ENCODE measurements at places on chromosomes 1 and 21.

GRCh38 chr1:46517010-46517600 is 27.5 kb downstream of the DMBX1 start:
- DNase-seq = peak; percentile 54

DNA sequence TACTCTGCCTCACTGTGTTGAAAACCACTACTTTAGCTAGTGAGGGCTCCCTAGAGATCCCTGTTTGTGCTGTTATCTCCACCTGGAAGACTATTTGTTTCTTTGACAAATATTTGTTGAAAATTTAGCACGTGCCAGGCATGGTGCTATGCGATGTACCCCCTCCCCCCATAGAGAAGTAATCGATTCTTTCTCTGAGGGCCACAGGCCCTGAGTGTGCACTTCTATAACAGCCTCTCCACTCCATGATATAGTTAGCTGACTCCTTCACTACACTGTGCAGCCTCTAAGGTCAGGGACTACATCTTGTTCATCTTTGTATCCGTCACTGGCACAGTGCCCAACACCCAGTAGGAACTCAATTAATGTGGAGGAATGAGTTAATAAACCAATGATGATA is 17.3 kb upstream of the RBM15 start:
- DNase-seq = no peak

DNA sequence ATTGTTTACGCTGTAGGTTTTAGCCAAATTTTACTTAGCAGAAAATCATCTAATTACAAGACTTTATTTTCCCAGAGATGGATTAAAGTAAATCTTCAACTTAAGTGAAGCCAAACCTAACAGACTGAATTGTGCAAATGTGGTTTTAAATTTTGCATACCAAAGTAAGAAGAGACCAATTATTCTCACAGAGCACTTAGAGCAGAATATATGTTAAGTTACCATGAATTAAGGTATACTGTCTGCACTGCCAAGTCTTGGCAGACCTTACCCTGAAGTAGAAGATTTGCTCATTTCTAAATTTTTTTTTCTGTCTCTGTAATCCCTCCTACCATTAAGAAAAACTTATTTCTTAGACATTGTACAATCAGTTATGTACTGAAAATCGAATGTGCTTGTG is 24.1 kb downstream of the MRPS6 start:
- DNase-seq = no peak

GRCh38 chr1:11494771-11495170 is 15.8 kb downstream of the DISP3 start:
- no peak for DNase-seq

GRCh38 chr1:198534548-198535418 is 5.7 kb downstream of the ATP6V1G3 start:
- DNase-seq = no peak

- DNase-seq = no peak
These were observed 2.8 kb upstream of the ADAM30 start for GRCh38 chr1:119898981-119899720.

GRCh38 chr1:53430261-53430660 is 28.9 kb upstream of the DMRTB1 start:
- DNase-seq = no peak

DNA sequence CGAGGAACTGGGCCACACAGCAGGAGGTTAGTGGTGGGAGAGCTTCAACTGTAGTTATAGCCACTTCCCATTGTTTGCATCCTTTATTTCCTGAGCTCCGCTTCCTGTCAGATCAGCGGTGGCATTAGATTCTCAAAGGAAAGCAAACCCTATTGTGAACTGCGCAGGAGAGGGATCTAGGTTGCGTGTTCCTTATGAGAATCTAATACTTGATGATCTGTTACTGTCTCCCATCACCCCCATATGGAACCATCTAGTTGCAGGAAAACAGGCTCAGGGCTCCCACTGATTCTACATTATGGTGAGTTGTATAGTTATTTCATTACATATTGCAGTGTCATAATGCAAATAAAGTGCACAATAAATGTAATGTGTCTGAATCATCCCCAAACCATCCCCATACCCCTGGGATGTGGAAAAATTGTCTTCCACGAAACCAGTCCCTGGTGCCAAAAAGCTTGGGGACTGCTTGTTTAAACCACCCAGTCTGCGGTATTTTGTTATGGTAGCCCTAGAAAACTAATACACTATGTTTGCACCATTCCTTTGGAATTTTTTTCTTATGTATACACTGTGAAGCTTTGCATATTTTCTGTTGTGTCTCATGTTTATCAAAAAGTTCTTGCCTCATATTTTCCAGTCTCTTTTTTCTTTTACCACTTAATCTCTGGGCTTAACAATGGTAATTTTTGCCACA is 136.6 kb upstream of the IVNS1ABP start:
- DNase-seq = no peak

DNA sequence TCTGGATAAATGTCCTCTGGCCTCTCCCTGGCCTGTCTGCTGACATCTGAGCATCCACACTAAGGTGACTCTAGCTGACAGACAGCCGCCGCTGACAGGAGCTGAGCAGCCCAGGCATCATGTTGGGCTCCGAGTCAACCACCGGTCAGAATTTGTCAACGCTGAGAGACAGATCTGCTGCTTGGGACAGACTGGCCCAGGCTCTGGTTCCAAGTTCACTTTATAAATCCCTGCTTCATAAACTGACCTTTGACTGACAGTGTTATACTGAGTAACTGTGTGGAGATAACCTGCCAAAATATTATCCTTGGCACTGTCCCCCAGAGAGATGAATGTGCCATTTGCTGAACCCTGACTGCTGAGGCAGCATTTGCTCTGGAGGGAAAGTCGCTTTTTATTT is 616.7 kb downstream of the NPHP4 start:
- DNase-seq = no peak

GRCh38 chr1:25033030-25033827 is 103.2 kb upstream of the RUNX3 start:
- no peak for DNase-seq

GRCh38 chr1:21325231-21325718 is 35.0 kb upstream of the ECE1 start:
- DNase-seq = no peak

GRCh38 chr1:211822677-211823407 is 7.7 kb downstream of the LPGAT1 start:
- DNase-seq = no peak

- DNase-seq = no peak
These were observed 39.7 kb downstream of the CD34 start for GRCh38 chr1:207871117-207871649.

- no peak for DNase-seq
These were observed 47.2 kb downstream of the C1orf21 start for GRCh38 chr1:184433956-184434502.

GRCh38 chr1:72050551-72050950 is 231.8 kb downstream of the NEGR1 start:
- no peak for DNase-seq

DNA sequence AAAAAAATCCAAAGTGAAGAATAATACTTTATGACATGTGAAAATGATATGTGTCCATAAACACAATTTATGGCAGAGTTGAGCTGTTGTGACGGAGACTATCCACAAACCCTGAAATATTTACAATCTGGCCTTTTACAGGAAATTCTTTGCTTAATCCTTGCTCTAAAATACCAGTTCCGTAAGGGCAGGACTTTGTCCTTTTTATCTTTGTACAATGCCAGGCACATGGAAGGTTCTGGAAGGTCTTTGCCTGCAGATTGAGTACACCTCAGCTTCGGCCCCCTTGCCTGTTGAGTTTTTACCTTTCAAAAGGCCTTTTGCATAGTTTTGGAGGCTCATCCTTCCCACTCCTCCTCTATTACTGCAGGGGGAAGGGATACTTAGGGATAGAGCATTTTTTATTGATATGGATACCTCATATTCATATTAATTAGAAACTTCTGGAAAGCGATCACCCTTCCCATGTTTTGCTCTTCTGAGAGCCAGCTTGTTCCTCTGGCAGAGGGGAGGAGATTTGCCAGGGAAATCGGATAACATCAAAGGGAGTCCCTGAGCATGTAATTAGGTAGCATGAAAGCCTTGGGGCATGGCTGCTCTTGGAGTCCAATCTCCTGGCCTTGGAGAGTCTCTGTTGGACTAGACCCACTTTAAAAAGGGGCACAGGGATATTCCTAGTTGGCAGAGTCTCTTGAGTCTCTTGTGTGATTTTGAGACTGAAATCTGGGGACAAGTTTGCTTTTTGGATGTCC is 217.1 kb downstream of the KCNJ6 start:
- DNase-seq = no peak

GRCh38 chr1:161439280-161440232 is 65.7 kb upstream of the FCGR2A start:
- DNase-seq = no peak

GRCh38 chr1:18884419-18884717 is 18.0 kb downstream of the ALDH4A1 start:
- no peak for DNase-seq

DNA sequence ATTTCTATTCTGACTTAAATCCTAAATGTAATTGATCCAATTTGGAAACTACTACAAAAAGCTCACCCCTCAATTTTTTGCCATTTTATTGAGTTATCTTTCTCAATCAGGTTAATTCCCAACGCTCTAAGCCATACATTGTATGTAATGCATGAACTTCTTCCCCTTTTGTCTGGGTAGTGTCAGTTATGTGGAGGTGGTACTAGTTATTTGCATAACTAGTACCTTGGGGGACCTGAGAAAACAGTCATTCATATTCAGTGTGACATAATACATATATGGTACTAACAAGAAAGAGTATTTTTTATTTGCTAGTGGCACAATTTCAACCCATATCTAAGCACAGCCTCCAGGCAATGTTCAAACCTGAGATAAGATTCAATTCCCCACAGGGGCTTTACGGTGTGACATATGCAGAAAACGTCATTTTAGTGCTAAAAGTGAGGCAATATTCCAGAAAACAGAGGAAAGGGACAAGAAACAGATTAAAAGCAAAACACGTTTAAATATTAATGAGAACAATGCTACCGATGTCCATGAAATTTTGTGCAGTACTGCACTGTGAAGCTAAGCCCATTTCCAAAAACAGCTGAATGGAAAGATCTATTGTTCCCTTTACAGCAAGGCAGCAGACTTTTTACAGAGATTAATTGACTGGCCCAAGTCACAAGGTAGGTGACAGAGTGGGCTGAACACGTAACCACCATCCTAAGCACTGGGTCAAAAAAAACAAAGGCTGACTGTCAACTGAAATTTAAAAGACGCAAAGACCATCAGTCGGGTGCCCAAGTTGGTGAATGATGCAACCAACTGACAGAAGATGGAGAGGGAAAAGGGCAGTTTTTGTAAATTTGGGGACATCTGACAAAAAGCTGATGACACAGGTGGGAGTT is 1.4 kb downstream of the HLCS start:
- DNase-seq = no peak

GRCh38 chr1:31460027-31460426 is 47.0 kb downstream of the SERINC2 start:
- DNase-seq = no peak

DNA sequence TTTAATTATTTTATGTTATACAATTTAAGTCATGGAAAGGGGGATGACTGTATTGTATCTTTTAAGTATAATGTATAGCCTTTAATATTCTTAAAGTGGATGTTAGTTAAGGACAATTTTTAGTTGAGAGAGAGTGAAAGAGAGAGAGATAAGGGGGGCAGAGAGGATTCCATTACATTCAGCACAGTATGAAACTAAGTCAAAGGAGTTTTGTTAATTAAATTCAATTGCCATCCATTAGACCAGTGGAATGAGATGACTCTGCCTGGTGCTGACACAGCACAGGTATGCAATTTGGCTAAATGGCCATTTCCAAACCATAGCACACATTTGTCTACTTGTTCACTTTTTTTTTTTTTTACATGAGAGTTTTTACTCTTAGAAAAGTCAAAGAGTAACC is 27.5 kb downstream of the NFIA start:
- DNase-seq = no peak

DNA sequence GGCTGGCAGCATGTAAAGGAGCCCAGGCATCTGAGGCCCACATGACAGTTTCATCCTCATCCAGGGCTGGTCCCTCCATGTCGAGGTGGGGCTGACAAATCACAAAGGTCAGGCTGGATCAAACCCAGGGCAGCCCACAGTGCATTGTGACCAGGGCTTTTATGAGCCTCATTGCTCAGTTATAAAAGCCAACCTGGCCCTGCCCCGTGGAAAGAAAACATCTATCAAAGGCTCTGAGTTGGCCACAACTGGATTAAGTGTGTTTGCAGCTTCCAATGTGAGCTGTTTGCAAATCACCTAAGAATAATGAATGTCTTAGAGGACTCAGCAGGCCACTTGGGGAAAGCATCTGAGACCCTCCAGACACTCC is 45.4 kb downstream of the GRHL3 start:
- no peak for DNase-seq

GRCh38 chr1:84360316-84360715 is 38.0 kb upstream of the DNASE2B start:
- DNase-seq = no peak

DNA sequence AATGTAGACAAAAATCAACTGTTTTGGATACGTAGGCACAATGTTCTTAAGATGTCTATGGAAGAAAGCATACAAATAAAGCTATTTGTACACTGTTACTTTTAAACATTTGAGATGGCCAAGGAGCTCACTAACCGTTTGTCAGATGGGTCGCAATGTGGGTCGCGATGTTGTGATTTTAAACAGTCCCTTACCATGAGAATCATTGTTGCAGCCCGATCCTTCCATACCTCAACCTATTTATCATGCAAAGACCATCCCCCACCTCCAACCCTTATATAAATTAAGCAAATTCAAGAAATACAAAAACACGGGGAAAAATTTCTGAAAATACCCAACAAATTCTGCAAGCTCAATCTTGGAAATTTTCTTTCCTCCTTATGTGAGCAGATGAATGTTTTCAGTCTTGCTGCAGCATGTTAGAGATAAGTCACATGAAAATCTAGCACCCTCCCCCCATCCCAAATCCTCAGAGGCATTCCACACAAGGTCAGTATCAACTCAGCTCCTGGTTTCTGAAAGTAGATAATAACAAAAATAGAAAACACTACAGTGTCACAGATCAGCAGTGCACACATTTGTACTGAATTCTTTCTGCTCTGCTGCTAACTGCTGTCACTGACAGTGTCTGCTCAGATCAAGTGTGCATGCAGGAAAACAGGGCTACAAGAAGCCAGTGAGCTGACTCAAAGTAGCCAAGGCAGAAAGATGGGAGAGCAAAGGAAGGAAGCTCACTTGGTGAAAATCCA is 92.9 kb upstream of the TTC39A start:
- DNase-seq = no peak

DNA sequence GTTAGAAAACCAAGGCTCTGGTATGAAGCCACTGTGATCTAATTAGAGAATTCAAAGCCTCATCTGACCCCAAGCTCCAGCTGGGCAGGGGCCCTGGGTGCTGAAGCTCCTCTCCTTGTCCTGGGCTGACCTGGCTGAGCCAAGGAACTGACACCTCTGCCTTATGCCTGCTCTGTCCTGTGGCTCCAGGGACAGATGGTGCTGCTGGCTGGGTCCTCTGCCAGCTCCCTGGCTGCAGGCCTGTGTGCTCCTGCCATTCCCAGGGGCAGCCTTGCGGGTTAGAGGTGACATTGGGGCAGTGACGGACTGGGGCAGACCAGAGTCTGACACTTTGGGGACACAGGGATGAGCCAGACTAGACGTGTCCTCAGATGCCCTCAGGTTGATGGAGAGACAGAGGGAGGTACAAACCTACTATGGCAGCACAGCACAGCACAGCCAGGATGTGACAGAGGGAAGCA is 11.8 kb downstream of the ACOT11 start:
- no peak for DNase-seq
